ENCODE measurements at places on chromosomes 4 and X. TPM values are rescaled to one million over a fixed set of nuclear protein-coding genes. Genes with fewer than 3 reads are reported as not detected.

PABPC1L2A gene
- not detected for polyA plus RNA-seq

FAM120C gene
- polyA plus RNA-seq, result 1.9 TPM

PNMA5 gene
- not detected for polyA plus RNA-seq

NUP62CL gene
- 1.6 TPM for polyA plus RNA-seq

TKTL2 gene
- not detected for polyA plus RNA-seq

CT45A10 gene
- not detected for polyA plus RNA-seq

- no peak for DNase-seq
Observed at GRCh38 chrX:23832721-23833120, 49.7 kb downstream of the SAT1 start.

DNA sequence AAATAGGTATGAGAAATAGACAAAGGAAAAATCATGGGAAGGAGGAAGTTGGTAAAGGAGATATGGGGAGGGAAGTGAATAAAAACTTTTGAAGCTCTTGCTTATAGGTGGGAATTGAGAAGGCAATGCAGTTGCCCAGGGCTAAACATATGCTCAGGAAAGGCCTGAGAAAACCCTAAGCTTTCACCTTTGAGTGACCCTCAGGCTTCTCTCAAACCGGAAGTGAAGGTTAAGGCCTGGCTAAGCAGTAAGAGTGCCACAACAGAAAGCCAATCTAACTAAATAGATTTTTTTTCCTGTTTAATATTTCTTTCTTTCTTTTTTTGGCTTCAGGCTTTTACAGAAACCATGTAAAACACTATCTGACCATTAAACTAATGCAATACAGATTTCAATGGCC, 69.5 kb upstream of the GABRA3 start:
- DNase-seq, result no peak

DNA sequence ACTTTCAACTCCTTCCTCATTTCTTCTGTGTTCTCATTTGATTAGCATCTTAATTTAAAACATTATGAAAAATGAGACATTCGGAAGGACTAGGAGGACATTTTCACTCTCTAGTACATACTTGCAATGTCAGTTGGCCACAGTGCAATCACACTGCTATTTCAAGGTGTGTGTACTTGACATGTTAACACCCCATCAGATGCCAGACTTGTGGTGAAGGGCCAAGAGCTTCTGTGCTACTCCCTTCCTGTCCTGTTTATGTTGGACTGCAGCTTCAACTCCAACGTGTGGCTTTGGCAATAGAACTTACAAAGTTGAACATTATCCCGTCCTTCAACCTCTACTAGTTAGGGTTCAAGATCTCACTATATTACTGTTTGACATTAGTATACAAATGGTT, 221.0 kb downstream of the PALLD start:
- DNase-seq, result no peak

GRCh38 chrX:115693476-115693875, 132.5 kb downstream of the PLS3 start:
- no peak for DNase-seq

DNA sequence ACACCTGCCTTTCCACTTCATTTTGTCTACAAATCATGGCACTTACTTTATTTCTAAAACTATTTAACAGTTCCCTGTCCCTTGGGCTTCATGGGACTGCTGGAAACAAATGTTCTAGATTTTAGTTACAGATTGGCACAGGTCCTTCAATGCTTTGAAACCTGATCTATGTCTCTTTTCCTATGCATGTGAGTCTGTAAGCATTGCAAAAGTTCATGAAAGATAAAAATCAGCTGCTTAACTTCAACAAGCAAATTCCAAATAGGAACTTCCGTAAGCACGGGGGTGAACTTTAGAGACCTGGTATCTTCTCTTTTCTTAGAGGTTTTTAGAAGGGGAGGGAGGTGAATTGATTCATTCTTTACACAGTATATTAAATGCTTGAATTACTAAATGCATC, 9.5 kb downstream of the LGI2 start:
- no peak for DNase-seq

GRCh38 chr4:3337811-3338210, 45.0 kb downstream of the RGS12 start:
- no peak for DNase-seq

DNA sequence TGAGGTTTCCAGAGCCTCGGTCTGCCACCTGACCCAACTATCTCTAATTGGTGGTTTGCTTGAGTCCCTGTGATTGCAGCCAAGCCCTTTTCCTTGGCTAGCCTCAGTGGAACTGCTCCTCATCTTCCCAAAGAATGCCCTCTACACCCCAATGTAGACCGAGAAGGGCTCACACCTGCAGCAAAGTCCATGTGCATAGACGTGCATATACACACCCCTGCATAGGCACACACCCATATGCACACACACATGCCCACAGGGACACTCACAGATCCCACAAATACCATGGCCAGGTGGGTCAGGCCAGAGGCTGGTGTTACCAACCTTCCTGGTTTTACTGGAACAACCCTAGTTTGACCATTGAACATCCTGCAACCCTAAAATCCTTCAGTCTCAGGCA, 332 bp downstream of the AWAT2 start:
- no peak for DNase-seq

- no peak for DNase-seq
Observed at GRCh38 chr4:78031417-78031950, 25.6 kb upstream of the FRAS1 start.

DNA sequence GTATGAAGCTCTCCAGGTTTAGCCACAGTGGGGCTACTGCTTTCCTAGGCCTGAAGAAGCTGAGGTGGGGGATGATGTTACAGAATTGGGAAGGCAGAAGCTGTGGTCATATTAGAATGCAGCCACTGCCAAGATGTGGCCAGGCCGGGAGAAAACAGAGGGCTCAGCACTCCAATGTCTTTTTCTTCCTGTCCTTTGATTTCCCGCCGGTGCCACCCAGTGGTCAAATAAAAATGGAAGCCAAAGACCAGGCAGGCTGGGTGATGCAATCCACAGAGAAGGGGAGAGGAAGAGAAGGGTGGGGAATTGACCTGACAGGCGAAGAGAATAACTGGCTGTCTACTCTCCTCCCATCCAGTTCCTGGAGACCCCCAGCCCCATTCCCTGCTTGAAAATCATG, 94.9 kb upstream of the SHISA3 start:
- no peak for DNase-seq

All from foreskin keratinocyte (primary cell).